Stimulated activated naive B cell treated with anti-CD40 and anti-IgM and Interleukin-4, amounts not matched to agents 10 μg/mL and 1 μg/mL and 100 μg/mL, for 72 hours (primary cell): ENCODE measurements at places on chromosomes 16 and 17.
A peak's percentile ranks its signal among the peaks of the same experiment; 100 is the strongest.

DNA sequence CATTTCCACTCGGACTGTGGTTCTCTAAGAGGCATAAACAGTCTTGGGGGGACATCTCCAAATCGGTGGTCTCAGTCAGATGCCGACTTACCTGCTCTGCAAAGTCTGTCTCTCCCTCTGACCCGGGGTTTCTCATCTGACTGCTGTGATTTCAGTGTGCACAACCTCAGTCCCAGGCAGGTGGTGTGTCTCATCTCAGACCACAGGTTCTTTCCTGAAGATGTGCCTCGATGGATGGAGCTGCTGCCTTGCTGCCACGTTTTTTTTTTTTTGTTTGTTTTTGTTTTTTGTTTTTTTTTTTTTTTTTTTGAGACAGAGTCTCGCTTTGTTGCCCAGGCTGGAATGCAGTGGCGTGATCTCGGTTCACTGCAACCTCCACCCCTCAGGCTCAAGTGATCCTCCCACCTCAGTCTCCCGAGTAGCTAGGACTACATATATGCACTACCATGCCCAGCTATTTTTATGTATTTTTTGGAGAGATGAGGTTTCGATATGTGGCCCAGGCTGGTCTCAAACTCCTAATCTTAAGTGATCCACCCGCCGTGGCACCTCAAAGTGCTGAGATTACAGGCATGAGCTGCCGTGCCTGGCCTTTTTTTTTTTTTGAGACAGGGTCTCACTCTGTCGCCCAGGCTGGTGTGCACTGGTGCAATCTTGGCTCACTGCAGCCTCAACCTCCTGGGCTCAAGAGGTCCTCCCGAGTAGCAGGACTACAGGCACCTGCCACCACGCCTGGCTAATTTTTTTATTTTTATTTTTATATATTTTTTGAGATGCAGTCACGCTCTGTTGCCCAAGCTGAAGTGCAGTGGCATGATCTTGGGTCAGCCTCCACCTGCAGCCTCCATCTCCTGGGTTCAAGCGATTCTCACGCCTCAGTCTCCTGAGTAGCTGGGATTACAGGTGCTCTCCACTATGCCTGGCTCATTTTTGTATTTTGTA, 15.4 kb downstream of the SPIRE2 start:
- no peak for DNase-seq

DNA sequence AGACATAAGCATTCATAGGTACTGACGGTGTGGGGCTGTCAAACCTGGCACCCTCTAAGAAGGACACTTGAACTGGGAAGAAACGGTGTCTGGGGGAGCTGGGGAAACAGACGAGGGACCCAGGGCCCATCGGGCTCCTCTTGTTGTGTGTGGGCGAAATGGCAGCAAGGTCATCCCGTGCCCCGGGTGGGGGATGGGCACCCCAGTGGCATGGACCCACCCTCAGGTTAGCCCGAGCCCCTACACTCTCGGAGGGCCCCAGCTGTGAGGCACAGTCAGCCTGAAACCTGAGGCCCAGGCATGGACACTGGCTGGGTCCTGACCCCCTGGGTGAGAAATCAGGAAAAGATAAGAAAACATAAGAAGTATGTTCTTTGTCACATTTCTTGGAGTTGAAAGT, 57.1 kb downstream of the MYO18A start:
- no peak for DNase-seq

DNA sequence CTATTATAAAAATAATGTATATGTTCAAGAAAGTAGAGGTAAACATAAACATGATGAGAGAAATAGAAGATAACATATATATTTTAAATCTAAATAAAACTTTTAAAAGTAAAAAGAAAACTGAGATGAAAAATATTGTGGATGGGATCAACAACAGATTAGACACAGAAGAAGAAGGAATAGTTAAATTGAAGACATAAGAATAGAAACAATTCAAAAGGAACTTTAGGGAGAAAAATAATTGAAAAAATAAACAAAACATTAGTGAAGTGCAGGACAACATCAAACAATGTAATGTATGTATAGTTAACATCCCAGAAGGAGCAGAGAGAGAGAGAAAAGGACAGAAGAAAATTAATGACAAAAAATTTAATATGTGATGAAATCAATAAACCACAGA, 228.1 kb upstream of the TNRC6C start:
- no peak for DNase-seq

GRCh38 chr17:19933628-19934027, 44.0 kb downstream of the AKAP10 start:
- no peak for DNase-seq

DNA sequence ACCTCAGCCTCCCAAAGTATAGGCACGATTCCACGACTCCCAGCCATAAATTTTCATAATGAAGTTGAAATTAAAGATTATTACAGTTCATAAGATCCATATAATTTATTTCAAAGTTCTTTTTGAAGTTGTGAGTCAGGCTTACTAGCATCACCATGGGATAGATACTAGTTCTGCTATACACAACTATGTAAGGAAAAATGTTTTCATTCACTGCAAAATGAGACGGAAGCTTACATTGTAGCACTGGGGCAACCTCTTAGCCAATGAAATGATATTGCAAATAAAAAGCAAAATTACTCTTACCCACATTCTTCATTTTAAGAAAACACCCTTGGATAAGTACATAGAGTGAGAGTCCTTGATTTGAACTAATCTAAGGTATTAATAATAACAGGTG, 18.8 kb upstream of the MARCHF10 start:
- DNase-seq: no peak

- peak; percentile 24 for DNase-seq
These were observed 31.4 kb downstream of the DHX38 start for GRCh38 chr16:72124761-72125634.

DNA sequence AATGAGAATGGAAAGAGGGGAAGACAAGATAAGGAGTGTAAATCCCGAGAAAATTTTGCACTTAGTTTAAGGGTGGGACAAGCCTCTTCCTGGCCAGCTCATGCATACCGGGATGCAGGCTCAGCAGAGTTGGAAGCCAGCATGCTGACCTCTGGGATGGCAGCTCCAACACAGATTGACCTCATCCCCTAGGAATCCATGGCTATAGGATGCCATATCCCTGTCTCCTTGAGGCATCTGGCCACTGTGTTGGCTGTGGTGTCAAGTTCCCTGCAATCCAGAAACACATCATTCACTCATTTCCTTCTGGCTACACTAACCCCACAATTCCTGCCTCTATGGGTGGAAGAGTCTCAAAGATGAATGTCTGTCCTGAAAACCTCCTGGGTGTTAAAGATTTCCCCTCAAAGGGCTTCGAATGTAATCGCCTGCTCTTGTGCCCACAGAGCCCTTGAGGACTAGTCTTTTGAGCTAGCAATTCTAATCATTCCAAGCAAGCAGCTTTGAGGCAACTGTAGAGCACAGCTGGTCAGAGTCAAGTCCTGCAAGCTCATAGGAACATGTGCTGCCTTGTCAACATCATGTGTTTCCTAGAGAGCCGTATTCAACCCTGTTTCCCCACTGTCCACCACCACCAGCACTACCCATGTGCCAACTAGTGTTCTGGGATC, 141.4 kb downstream of the PMP22 start:
- DNase-seq: no peak

GRCh38 chr17:37745801-37746426, 1.1 kb upstream of the HNF1B start:
- DNase-seq: no peak

DNA sequence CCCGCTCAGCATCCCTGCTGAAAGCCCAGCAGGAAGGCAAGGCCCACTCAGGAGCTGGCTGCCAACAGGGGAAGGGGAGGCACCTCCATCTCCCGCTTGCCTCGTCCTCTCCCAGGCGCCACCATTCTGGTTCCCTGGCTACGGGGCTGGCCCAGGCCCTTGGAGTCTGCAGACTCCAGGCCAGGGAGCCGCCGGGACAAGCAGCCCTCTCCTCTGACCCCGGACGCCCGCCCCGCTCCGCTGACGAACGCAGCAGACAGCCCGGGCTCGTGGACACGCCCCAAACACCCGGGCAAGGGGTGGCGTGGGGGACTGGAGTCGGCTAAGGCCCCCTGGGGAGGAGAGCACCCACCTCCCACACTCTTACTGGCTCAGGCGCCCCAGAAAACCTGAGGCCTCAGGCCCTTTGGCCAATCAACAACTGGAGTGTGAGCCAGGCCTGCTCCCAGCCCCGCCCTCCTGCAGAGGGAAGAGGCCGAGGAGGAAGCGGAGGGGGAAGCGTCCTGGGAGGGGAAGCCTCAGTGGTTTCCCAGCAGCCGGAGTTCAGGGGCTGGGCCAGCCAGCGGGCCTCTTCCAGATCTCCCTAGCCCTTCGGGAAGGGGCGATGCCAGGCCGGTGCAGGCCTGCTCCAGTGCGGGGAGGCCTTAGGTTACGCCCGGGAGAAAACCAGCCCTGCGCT, 4.2 kb downstream of the MNT start:
- DNase-seq: peak; percentile 80

GRCh38 chr16:9679213-9679767, 502.9 kb downstream of the GRIN2A start:
- DNase-seq: no peak

- DNase-seq: no peak
These were observed 6.9 kb downstream of the MLLT6 start for GRCh38 chr17:38711792-38712571.

GRCh38 chr17:55859301-55859795, 108.5 kb downstream of the PCTP start:
- no peak for DNase-seq

- DNase-seq: no peak
These were observed 114.4 kb downstream of the SEC14L1 start for GRCh38 chr17:77254951-77255825.

- DNase-seq: no peak
These were observed 91.7 kb upstream of the DNAH17 start for GRCh38 chr17:78668847-78669246.

- no peak for DNase-seq
These were observed 33.2 kb upstream of the ABCC11 start for GRCh38 chr16:48280546-48280945.

- DNase-seq: no peak
These were observed 3.0 kb upstream of the PRPSAP2 start for GRCh38 chr17:18854956-18855355.

DNA sequence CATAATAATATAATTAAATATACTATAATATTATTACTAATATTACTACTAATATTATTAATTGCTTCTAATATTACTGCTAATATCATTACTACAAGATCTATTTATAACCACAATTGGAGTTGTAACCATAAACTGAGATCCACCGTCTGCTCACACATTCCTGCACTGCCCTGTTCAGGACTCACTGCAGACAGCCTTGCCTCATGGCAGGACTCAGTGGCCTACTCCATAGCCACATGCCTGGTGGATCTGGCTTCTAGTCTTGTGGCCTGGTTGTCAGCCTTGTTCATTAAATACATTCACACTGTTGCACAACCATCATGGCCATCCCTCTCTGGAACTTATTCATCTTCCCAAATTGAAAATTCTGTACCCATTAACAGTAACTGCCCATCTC, 48.0 kb downstream of the SRL start:
- no peak for DNase-seq

GRCh38 chr17:10117581-10118001, 80.8 kb downstream of the GAS7 start:
- DNase-seq: peak; percentile 48

DNA sequence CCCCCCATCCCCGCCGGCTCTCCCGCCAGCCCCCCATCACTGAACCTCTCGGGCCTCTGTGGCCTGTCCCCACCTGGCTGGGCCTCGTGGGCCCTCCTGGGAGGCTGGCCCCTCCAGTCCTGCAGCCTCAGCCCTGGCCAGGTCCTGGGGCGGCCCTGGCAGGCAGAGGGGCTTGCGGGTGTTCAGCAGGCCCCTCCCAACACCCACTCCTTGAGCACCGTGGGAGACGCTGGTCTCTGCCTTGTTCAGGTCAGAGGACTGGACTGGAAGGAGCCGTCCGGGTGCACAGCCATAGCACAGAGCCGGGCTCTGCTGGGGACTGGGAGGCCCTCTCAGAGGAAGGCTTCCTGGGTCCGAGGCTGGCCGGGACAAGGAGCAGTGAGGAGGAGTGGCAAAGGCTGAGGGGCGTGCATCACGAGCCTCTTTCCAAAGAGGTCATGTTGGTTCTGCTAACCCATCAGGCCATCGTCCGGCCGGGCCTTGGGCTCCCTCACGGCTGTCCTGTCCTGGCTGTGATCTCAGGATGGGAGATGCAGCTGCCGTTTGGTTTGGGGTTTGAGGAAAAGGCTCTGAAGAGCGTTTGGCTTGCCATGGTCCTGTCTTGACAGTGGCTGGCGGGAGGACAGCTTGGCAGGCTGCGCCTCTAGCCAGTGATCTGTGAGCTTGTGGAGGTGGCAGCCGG, 6.3 kb upstream of the PABPN1L start:
- DNase-seq: no peak

- no peak for DNase-seq
These were observed 48.6 kb downstream of the PMP22 start for GRCh38 chr17:15216481-15216880.

GRCh38 chr16:85363881-85364280, 249.2 kb upstream of the GSE1 start:
- DNase-seq: no peak
